ENCODE measurements at places on chromosomes 1 and 21. TPM values are rescaled to one million over a fixed set of nuclear protein-coding genes. Genes with fewer than 3 reads are reported as not detected.

Gene TENT5C
- total RNA-seq, result 50.3 TPM

Gene KRTAP13-2
- not detected for total RNA-seq

Gene ADORA1
- total RNA-seq, result not detected

Gene AZIN2
- 7.8 TPM for total RNA-seq

Gene SLC6A17
- not detected for total RNA-seq

Gene FLVCR1
- 14.4 TPM for total RNA-seq

Gene PM20D1
- total RNA-seq, result 0.30 TPM

Gene TMPRSS2
- total RNA-seq, result not detected
